Peyer's patch (tissue), 4 donors: ENCODE measurements at places on chromosomes 2 and 18. TPM values are rescaled to one million over a fixed set of nuclear protein-coding genes. Genes with fewer than 3 reads are reported as not detected.

Gene CLEC4F
- 32.2 TPM for total RNA-seq

Gene UGT1A8
- 11.9 TPM for total RNA-seq

Gene TUBA3D
- total RNA-seq, result not detected

DNA sequence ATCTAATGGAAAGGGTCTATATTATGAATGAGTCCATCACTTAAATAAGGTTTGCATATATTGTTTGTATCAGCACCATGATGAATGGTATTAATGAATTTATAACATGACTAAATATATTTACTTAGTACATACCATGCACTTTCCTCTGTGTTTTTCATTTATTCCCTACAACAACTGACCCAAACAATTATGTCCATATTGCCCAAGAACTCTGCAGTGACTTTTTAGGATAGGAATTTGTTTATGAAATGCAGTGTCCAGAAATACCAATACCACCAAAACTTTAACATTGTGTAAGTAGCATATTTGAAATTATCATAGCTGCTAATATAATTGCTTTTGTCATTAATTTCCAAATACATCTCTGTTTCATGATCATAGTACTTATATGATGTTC is 119.7 kb downstream of the WDR7 start:
- no peak for DNase-seq
- no peak overlapping the region for H3K4me3 ChIP-seq
- H3K27me3 ChIP-seq, result no peaks in the 10 kb centered on the region
- H3K4me1 ChIP-seq, result no peaks in the 10 kb centered on the region
- no peak overlapping the region for H3K27ac ChIP-seq
- no peaks in the 10 kb centered on the region for H3K36me3 ChIP-seq
